ENCODE measurements at places on chromosomes 6 and 20.

DNA sequence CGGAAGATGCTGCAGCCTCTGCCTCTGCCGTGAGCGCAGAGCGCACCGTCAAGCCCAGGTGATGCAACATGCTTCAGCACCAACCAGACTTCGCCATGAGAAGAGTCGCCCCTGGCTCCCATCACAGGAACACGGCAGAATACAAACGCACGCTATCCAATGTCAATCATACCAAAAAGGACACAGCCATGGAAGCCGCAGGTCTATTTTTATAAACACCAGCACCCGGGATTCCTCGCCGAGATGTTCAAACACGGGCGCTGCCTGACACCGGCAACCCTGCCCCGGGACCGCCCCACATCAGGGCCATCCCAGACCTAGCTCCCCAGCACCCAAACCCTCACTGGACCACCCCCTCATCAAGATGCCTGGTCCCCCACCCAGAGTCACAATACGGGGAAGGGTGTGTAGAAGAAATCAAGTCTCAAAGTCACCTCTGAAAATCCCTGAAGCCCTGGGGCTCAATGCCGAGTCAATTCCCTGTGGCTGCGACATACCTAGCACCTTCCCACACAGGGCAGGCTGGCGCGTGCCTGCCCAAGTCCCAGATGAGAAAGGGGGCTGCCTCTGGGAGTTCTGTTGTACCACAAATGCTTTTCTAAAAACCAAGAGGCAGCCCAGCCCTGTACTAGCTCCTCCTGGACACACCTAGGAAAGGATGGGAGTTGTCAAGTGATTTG is 17.9 kb downstream of the TAF4 start:
- H3K36me3 ChIP-seq: peaks cover 9% of the 10 kb centered on the region
- H3K27ac ChIP-seq: no peak overlapping the region
- H3K27me3 ChIP-seq: no peaks in the 10 kb centered on the region

DNA sequence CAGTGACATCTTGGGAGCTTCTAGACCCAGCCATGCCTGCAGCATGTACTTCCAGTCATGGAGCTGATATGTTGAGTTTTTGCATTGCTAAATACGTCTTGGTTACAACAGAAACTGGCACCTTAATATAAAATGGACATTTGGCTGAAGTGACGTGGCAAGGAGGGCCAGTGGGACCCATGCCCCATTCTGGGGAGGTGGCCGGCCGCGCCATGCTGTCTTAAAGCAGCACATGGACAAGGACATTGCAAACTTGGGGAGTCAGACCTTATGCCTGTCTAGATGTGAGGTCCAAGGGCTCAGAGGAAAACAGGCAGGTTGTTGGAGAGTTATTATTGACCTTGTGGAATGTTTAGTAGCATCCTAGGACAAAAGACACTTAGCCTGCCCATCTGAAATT is 588.0 kb upstream of the CDH4 start:
- H3K27ac ChIP-seq: no peak overlapping the region
- no peak overlapping the region for H3K4me3 ChIP-seq
- no peaks in the 10 kb centered on the region for H3K27me3 ChIP-seq
- no peak for DNase-seq
- H3K36me3 ChIP-seq: no peaks in the 10 kb centered on the region
- no peaks in the 10 kb centered on the region for H3K4me1 ChIP-seq

GRCh38 chr6:93584300-93584699 is 164.9 kb upstream of the EPHA7 start:
- DNase-seq: no peak
- no peaks in the 10 kb centered on the region for H3K27me3 ChIP-seq
- H3K36me3 ChIP-seq: no peaks in the 10 kb centered on the region
- H3K4me3 ChIP-seq: no peak overlapping the region

DNA sequence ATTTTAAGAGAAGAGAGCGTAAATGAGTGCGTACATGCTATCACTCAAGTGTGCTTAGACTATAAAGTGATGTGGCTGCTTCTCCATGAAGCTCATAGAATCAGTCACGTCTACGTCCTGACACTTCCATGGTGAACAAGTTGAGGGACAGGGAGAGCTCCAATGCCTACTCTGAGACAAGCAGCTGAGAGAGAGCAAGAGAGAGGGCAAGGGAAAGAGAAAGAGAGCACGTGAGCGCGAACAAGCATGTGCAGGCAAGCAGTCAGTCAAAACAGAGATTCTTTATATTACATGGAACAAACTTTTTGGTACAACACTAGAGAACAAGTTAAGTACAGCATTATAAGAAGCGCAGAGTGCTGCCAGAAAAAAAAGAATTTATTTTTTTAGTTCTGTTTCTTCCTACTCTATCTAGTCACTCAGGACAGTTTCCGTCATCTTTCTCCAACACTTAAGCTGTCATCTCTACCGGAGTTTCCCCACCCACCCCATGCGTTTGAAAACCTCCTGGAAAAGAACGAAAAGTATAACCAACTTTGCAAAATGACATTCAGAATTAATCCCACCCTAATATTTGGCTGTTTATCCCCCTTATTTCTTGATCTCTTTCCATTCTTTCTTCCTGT is 61.8 kb downstream of the EPB41L2 start:
- DNase-seq: no peak
- H3K27me3 ChIP-seq: no peaks in the 10 kb centered on the region
- H3K36me3 ChIP-seq: no peaks in the 10 kb centered on the region
- peaks cover 15% of the 10 kb centered on the region for H3K4me1 ChIP-seq
- H3K4me3 ChIP-seq: no peak overlapping the region
